SK-N-SH treated with all-trans-retinoic acid at 6 μM for 48 hours (cell line): ENCODE measurements at places on chromosomes 4 and X.

GRCh38 chrX:109920325-109920724, 82.6 kb upstream of the TMEM164 start:
- no peak for ATAC-seq

GRCh38 chr4:7876201-7876875, 63.3 kb downstream of the AFAP1 start:
- peak; percentile 79 for ATAC-seq

GRCh38 chrX:118100091-118100490, 16.5 kb downstream of the KLHL13 start:
- ATAC-seq = no peak

- ATAC-seq = no peak
Measured at GRCh38 chr4:105613306-105613705, 60.9 kb downstream of the ARHGEF38 start.

- peak; percentile 79 for ATAC-seq
Measured at GRCh38 chr4:159360549-159360948, 257.7 kb downstream of the RAPGEF2 start.

GRCh38 chrX:101080326-101081124, 1.8 kb downstream of the TMEM35A start:
- ATAC-seq = no peak

DNA sequence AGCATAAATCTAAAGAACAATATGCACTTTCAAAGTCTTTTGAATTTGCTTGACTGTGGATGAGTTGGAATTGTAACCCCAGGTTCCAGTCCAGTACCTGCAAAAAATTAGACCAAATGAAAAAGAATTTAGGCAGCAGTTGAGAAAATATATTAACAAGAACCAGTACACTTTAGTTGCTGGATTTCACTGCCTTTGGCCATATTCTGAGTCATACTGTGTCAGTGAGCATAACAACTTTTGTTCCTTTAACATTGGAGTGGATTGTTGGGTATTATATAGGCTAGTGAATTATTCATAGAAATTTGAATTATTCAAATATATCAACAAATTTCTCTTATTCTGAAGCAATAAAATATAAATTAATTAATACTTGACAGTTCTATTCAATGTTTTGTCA, 101.5 kb upstream of the SMAD1 start:
- ATAC-seq = no peak

DNA sequence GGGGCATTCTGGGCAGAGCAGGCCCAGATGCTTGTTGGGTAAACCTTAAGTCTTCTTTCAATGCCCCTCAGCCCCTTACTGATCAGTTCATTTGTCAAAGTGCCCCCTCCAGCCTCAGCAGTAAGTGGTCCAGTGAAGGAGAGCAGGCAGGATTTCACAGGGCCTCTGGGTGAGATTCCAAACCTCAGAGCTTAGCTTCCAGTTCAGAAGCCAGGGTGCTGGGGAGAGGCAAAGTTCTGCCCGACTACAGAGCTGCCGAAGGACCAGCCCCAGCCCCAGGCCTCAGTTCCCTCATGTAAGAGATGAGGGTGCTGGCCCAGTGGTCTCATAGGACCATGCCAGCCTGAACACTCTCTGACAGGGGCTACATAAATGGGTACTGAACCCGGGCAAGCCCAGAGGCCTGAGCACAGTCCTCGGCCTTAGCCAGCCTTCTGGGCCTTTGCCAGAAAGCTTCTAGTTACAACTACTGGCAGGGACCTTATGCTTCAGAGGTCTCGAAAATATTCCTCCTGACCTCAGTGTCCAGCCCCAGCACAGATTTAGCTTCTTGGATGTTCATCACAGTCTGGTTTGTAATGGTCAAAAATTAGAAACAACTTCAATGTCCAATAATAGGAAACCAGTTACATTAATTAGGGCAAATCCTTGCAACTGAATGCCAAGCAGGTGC, 851 bp upstream of the RIPPLY1 start:
- ATAC-seq = no peak

DNA sequence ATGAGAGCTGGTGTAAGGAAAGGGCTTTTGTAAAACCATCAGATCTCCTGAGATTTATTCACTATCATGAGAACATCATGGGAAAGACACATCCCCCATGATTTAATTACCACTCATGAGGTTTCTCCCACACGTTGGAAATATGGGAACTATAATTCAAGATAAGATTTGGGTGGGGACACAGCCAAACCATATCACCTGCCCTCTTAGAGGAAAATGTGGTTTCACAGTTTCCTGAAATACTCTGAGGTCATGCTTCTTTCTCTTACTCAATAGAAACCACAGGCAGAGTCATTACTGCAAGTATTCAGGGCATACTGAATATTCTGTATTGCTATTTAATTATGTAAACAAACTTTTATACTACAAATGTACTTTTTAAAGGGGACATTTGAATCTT, 1453.3 kb downstream of the PCDH18 start:
- ATAC-seq = no peak

- ATAC-seq = peak; percentile 71
Measured at GRCh38 chrX:44343412-44344141, at the start of gene EFHC2. Gene EFHC2, minus strand, starts transcription at chrX:44343672. Its CDS starts 84 bp downstream, at chrX:44343588.

GRCh38 chr4:125773931-125774330, 459.2 kb downstream of the FAT4 start:
- ATAC-seq = no peak

- ATAC-seq = no peak
Measured at GRCh38 chrX:23864742-23865326, 42.9 kb downstream of the APOO start.

- no peak for ATAC-seq
Measured at GRCh38 chr4:340011-340410, 2.4 kb downstream of the ZNF141 start.

GRCh38 chrX:138885886-138886285, 174.4 kb upstream of the FGF13 start:
- no peak for ATAC-seq

DNA sequence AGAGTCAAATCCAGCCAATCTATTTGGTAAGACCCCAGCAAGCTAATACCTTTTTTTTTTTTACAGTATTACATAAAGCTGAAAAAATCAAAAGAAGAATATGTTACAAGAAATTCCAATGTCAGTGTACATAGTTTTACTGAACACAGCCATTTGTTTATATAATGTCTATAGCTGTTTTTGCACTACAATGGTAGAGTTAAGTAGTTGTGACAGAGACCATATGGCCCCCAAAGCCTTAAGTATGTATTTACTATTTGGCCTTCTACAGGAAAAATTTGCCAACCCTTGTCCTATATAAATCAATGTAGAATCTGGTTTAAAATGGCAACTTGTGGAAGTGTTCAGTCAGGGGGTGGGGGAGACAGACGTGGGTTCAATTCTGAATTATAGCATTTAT, 60.7 kb downstream of the ANTXR2 start:
- peak; percentile 64 for ATAC-seq

- no peak for ATAC-seq
Measured at GRCh38 chrX:15866147-15866546, 11.5 kb upstream of the AP1S2 start.

DNA sequence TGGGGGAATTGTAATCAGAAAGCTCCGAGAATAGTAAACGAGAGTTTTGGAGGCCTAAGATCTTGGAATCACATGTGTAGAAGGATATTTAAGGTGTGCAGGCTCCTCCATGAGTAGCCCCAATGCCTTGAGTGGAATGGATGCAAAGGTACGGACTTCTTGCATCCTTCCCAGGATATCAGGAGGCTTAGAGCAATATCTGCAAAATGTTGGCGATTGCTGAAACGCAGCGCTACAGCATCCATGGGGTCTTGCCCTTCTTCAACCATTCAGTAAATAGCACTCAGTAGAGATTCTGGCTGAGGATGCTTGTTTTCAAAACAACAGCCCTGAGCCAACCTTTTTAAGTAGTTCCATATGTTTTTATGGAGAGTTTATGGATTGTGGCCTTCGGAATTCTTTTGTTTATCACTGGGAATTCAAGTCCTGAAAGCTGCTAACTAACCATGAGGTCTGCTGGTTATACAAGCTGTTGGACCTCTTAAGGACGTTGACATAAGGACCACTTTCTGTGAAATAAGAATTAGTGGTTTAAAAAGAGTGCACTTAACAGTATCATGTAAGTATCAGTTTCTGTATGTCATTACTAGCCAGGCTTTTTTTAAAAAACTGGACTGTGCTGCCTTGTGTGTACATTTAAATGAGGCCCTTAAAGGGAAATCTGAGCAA, 228.8 kb upstream of the PGRMC2 start:
- peak; percentile 47 for ATAC-seq

DNA sequence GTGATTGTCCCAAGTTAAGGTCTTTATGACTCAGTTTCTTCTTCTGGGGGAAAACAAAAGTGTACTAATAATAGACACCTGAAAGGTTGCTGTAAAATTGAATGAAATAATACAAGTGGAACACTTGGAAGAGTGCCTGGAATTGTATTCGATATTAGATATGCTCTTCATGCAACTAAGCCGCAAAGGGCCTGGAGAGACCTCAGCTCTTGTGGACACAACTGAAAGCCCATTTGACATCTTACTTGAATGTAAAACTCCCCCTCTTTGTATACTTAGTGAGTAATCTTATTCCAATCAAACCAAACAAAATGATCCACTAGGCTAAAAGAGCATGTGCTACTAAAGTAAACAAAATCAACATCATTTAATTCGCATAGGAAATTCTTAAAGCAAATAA, 511 bp upstream of the MAP9 start:
- no peak for ATAC-seq

DNA sequence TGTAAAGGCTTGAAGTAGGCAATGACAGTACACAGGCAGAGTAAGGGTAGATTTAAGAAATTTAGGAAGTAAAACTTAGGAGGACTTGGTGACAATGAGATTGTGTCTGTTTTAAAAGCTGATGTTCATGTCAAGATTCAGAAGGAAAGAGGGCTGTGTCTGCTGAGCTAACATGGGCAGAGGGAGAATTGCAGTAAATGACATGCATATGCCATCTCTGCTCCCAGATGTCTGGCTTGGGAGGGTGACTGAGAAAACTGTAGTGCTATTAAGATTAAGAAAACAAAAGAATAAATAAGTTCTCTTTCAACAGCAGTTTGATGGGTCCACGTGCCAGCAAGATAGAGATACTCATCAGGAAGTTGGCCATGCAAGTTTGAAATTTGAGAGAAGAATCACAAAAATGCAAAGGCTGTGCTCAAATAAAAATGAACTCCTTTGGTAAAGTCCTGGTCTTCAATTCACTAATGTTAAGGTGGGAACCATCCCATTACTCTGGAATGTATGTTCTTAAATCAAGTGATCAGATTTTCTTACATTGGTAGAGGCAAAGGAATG, 7.2 kb downstream of the NFXL1 start:
- ATAC-seq = peak; percentile 63

DNA sequence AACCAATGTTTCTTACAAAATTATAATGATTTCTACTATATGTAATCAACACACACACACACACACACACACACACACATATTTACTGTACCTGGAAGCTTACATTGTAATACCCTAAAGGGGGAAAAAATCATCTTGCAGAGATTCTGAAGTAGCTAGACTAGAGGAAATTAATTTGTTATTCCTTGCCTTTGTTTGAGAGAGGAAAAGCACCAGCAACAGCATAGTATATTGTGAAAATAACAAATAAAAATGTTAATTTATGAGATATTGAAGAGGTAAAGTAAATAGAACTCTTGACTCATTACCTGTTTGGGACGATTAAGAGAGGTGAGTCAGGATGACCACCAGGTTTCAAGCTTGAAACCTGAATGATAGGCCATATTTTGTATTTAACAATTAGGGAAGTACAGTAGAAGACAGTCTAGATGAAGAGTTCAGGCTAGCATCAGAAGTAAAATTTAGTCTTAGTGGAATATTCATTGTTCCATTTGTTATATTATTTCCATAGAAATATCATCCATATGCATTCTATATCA, 873.4 kb upstream of the PCDH10 start:
- no peak for ATAC-seq

DNA sequence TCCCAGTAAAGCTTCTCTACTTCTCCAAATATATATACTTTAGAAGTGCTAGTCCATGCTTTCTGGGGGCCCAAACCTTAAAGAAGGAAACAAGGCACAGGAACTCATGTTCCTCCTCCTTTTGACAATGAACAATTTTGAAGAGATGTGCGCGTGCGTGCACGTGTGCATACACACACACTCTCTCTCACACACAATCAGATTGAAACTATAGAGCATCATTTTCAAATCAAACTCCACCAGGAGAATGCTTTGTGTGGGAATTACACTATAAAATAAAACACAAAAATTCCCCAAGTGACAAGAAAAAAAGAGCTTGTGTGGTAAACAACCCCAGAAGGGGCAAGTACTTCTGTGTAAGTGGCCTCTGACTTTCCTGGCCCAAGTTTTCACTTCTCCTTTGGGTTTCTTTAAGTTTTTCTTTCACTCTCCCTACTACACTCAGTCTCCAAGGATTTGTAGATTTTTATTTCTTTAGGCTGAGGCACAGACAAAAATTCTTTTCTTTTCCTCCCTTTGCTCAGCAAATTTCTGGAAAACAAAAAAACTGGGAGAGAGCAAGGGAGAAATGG, 46.6 kb upstream of the SHISA3 start:
- ATAC-seq = no peak

- ATAC-seq = no peak
Measured at GRCh38 chr4:16161851-16162408, 64.3 kb downstream of the TAPT1 start.

GRCh38 chr4:116215622-116216021, 869.8 kb downstream of the TRAM1L1 start:
- peak; percentile 78 for ATAC-seq

DNA sequence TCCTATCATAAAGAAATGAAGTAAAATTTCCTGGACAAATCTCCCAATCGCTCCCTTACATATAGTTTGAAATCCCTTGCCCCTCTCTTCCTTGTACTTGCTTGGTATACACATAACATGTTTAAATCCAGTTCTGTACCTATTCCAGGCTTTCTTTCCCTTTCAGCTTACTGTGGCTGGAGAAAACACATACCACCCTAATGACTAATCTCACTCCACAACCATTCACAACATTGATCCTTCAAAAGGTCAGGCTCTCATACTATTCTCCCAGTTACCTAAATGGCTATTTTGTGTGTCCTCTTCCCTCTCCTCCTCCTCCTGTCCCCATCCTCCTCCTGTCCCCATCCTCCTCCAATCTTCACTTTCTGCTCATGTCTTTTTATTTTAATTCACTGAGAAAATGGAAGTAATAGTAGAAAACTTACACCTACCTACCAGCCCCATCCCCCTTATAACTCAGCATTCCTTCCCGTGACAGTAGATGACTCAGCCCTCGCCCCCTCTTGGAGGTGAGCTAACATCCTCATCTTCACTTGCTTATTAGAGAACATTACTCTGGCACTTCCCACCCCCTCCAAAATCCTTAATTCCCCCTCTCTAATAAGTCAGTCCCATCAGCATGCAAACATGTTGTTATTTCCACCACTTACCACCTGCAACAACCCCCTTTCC, 77.5 kb downstream of the IL15 start:
- peak; percentile 84 for ATAC-seq

DNA sequence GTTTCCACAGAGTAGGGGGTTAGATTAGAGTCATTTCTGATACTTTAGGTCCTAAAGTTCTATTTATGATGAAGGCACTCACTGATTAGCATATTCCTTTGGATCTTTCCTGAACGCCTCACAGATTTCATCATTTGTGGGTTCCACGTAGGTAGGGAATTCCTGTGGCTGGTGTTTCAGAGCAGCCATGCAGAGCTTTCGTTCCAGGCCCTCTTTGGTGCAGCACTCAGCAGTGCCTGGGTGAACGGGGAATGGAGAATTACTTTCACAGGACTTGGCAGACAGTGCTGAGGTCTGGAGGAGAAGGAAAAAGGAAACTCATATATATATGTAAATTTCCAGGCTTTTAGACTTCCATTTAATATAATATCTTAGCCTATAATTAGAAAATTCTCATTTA, 18.5 kb downstream of the GC start:
- ATAC-seq = no peak
